Kidney epithelial cell (primary cell): ENCODE measurements at places on chromosomes 6 and 20. TPM values are rescaled to one million over a fixed set of nuclear protein-coding genes. Genes with fewer than 3 reads are reported as not detected.

GRCh38 chr6:143872201-143872600 is 7.9 kb downstream of the ZC2HC1B start:
- no peak for DNase-seq

MAP7 gene
- total RNA-seq, result 16.0 and 17.6 TPM in 2 replicates

MOCS1 gene
- total RNA-seq, result 12.9 and 15.0 TPM in 2 replicates

F13A1 gene
- 1.6 and 2.1 TPM in 2 replicates for total RNA-seq
